NB4 (cell line): ENCODE measurements at places on chromosomes 12 and 14.

DNA sequence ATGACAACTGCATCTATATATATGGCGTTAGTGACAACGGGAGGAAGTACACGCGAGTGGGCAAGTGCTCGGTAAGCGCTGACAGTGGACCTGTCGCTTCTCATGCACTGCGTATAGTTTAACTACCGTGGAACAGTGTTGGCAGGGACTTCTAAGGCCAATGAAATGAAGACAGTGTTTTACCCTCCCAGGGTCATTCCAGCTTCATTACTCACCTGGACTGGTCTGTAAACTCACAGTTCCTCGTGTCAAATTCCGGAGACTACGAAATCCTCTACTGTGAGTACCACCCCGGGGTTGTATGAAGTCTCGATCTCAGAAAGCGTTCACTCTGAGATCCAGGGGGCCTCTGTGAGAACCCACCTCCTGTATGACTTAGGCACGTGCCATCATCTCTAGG lies 129.2 kb upstream of the EVL start:
- no peak for DNase-seq

- no peak for DNase-seq
Observed at GRCh38 chr12:123075646-123076171, 75.2 kb downstream of the PITPNM2 start.

- DNase-seq, result no peak
Observed at GRCh38 chr12:72272731-72273498, 745 bp downstream of the TRHDE start.

DNA sequence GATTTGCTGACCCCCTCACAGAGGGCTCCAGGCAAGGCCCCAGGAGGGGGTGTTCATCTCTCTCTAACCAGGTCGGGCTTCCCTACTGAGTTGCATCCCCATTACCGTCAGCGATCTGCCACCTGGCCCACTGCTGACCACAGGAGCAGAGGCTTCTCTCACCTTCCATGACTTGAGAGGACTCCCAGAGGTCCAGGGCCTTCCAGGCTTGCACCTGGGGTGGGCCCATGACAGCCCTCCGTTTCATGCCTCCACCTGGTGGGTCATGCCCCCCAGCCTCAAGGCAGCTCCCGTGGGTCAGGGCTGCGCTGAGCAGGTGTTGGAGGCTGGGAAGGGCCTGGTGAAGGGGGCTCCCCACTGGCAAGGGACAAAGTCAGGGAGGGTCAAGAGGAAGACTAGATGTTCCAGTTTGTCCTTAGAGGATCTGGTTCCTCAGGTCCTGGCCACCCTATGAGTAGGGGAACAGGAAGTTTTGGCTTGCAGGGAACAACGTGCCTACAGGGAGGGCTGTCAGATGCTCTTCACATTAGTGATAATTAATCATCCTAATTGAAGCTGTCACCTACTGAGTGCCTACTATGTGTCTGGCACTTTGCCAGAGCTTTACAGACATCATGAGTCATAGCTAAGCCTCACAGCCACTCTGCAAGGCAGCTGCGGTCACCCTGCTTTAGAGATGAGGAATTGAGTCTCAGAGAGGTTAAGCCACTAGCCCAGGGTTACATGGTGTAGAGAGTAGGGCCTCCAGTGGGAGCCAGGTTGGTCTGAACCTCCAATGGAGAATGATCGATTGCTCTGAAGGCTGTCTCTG lies 13.8 kb downstream of the NFKBIA start:
- DNase-seq, result no peak

DNA sequence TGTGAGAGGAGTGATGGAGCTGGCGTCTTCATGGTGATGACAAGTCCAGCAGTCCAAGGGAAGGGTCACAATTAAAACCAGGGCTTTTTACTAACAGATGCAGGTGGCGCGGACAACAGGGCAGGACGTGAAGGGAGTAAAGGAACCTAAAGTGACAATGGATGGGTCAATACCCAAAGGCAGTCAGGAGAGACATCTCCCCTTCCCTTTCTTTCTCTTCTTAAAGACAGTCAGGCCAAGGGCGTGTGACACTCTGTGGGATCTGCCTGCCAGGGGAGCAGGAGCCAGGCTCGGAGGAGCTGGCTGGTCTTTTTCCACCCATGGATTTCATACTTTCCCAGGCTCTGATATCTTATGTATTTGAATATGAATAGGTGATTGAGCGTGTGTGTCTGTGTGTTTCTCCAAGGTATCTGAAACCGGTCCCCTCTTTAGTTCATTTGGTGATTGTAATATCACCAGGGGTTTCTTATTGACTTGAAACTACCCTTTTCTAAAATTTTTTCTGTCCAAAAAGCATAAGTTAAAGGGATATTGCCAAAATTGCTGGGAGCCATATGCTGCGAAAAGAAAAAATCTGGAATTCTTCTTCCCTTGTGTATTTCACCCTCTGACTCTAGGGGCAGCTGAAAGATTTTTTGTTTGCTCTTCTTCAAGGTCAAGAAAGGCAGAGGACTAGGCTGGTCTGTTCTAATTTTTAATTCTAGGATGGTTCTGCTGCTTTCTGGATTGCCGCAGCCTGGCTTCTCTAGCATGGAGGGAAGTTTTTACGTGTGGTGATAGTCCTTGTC lies 61.8 kb downstream of the FBXL14 start:
- no peak for DNase-seq

- peak; percentile 14 for DNase-seq
Observed at GRCh38 chr12:98870504-98870903, 225.4 kb downstream of the APAF1 start.

DNA sequence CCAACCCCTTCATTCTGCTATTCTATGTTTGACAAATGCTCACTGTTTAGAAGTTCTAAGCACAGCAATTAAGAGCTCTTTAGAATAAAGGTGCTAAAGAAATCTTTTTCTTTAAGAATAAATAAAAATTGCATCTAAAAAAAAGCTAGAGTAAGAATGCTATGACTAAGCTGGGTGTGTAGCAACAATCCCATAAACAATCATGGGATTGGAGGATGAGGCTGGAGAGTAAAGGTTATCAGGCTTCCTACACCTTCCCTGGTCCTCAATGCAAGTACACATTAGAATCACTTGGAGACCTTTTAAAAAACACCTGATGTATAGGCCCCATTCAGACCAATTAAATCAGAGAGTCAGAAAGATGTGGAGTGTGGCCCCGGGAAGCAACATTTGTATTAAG lies 88.3 kb downstream of the CIT start:
- no peak for DNase-seq

GRCh38 chr14:94458558-94459205 lies 6.1 kb upstream of the SERPINA11 start:
- DNase-seq, result peak; percentile 52

- DNase-seq, result no peak
Observed at GRCh38 chr14:91397965-91398591, 19.5 kb downstream of the CCDC88C start.

DNA sequence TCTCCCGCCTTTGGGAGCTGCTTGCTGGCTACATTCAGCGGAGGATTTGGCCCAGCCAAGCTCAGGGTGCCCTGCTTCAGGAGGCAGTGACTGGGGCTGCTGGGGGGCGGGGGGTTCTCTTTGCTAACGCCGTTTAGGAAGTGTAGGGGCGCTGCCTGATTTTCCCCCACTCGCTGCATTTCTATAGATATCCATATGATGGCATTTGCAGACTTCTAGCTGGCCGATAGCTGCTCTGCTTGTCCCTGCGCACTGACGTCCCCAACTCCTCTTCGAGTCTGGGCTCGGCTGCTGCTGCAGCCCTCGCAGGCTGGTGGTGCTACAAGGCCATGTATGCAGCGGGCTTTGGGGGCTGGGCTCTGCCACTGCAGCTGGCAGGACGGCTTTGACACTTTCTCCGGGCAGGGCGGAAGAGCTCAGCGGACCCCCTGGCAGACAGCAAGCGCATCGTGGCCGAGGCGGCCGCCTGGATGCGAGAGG lies 3.1 kb downstream of the LRFN5 start:
- DNase-seq, result no peak

DNA sequence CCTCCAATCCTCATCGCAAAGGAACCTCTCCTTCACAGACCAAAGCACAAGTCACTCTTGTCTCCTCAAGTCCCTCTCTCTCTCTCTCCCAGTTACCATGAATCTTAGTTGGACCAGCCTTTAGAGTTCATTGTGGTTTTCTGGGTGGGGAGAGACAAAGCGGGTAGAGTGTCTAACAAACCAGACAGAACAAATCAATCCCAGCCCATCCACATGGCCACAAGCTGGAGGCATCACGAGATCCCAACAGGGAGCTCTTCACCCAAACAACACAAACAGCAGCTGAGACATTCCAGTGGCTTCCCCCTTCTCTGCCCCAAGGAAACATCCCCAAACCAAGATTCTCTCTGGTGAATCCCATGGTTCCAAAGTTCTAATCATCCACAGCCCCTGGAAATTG lies 22.4 kb downstream of the ACTN1 start:
- no peak for DNase-seq
